ENCODE measurements at places on chromosomes 5 and 9. TPM values are rescaled to one million over a fixed set of nuclear protein-coding genes. Genes with fewer than 3 reads are reported as not detected.

GRCh38 chr5:2293906-2294305, 411.2 kb upstream of the IRX4 start:
- no peak for DNase-seq

- DNase-seq, result peak; percentile 31
Measured at GRCh38 chr5:41747301-41747700, 122.9 kb downstream of the OXCT1 start.

DNA sequence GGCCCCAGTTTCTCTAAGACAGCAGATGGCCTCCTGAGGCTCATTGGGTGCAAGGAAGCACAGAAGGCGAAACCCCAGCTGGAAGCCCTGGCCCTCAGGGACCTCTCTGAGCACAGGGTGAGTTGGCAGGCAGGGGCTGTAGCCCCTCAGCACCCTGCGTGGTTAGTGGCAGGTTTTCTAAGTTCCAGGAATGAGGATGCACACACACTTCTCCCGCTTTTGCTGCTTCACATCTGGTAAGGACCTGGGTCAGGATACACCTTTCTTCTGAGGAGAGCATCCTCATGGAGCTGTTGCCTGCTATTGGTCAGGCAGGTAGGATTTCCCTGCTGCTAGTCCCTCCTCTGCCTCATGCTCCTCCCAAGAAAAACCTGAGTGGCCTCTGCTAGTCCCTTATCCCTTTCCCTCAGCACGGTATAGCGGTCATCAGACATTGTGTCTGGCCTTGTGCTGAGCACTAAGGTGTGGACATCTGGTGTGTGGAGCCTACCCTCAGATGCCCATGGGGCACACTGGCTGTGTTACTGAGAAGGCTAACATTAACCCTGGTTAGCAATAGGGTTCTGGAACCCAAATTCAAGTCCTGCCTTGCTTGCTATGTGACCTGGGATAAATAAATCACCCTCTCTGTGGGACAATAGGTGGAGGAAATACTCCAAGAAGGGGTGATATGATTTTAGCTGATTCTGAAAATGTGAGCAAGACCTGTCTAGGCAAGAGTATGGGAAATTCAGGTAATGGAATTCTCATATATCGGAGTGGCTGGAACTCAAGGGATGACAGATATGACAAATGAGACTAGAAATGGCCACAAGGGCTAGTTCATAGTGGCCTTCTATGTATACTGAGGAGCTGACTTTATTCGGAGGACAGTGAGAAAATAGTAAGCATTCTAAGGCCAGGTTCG, 1.6 kb downstream of the SLC22A4 start:
- DNase-seq, result peak; percentile 50

DNA sequence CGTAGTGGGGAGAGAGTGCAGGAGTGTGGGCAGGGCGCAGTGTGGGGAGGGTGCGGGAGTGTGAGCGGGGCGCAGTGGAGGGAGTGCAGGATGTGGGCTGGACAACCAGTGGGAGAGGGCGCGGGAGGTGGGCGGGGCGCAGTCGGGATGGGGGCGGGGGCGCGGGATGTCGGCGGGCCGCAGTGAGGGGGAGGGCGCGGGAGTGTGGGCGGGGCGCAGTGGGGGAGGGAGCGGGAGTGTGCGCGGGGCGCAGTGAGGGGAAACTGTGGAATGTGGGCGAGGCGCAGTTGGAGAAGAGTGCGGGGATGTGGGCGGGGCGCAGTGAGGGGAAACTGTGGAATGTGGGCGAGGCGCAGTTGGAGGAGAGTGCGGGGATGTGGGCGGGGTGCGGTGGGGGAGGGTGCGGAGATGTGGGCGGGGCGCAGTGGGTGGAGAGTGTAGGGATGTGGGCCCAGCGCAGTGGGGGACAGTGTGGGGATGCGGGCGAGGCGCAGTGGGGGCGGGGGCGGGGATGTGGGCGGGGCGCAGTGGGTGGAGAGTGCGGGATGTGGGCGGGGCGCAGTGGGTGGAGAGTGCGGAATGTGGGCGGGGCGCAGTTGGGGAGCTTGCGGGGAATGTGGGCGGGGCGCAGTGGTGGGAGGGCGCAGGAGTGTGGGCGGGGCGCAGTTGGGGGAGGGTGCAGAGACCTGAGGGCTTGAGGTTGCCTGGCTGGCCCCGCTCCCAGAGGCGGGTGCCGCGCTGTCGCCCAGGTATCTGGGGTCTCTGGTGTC, at the start of gene NXNL2:
TSS of gene NXNL2 (plus strand) at position 723 of the 770 bp plus-strand sequence. CDS start 257 bp downstream, outside the sequence.
- DNase-seq, result peak; percentile 88

DNA sequence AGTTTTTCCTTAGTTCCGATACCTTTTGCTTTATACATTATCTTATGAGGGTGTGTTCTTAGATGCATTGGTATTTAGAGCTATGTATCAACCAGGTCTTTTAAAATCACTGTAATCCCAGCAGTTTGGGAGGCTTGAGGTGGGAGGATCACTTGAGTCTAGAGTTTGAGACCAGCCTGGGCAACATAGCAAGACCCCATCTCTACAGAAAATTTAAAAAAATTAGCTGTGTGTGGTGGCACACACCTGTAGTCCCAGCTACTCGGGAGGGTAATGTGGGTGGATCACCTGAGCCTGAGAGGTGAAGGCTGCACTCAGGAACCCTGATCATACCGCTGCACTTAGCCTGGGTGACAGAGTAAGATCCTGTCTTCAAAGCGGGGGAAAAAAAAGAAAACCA, 15.1 kb downstream of the SPIN1 start:
- no peak for DNase-seq

GRCh38 chr5:138954257-138955012, 79.3 kb upstream of the LRRTM2 start:
- no peak for DNase-seq

DNA sequence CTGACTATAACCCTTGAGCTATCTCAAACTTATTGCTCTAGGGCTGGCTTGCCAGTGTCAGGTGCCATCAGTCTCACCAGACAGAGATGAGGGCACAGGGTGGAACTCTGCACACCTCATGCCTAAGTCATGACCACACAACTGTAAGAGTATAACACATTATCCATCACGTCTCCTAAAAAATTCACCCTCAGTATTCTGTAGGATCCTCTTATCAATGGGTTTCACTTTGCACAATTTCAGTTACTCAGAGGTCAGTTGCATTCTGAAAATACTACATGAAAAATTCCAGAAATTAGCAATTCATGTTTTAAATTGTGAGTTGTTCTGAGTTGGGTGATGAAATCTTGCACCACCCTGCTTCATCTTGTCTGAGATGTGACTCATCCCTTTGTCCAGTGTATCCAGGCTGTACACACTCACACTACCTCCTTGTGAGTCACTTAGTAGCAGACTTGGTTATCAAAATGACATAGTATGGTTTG, 690.9 kb upstream of the CDH18 start:
- no peak for DNase-seq

NMUR2 gene
- not detected for total RNA-seq

LCNL1 gene
- total RNA-seq, result 0.11 TPM

UGT3A1 gene
- not detected for total RNA-seq

RASEF gene
- total RNA-seq, result 0.20 TPM

Data from K562 (cell line).